ENCODE measurements at places on chromosomes 5 and 9. TPM values are rescaled to one million over a fixed set of nuclear protein-coding genes. Genes with fewer than 3 reads are reported as not detected.

Gene RXFP3
- total RNA-seq, result not detected

Gene PPP2CA
- 62.4 TPM for total RNA-seq

Gene PCDHGA1
- total RNA-seq, result 0.69 TPM

Gene SHB
- total RNA-seq, result 25.5 TPM

Gene FAM193B
- 17.2 TPM for total RNA-seq

Gene F12
- total RNA-seq, result 0.89 TPM

Gene FOXI1
- not detected for total RNA-seq

Gene PRDM9
- total RNA-seq, result not detected

Gene BAAT
- total RNA-seq, result 0.23 TPM

Gene CKMT2
- total RNA-seq, result 3.3 TPM

Gene SPAAR
- total RNA-seq, result not detected

Gene GPR150
- total RNA-seq, result under 0.01 TPM

Gene CNTFR
- not detected for total RNA-seq

Gene PCSK5
- total RNA-seq, result 10.7 TPM

Gene ISOC1
- 24.1 TPM for total RNA-seq

Gene SRD5A1
- 9.5 TPM for total RNA-seq

Gene MORN5
- total RNA-seq, result not detected

Gene PRLR
- total RNA-seq, result 0.89 TPM

Gene PCDHGA2
- 3.5 TPM for total RNA-seq

Gene KLF4
- 1.5 TPM for total RNA-seq

Gene MYORG
- total RNA-seq, result 0.89 TPM

Gene TAS2R1
- not detected for total RNA-seq

Gene ASB6
- total RNA-seq, result 13.1 TPM

Gene STK32A
- 3.0 TPM for total RNA-seq

Gene GAPT
- not detected for total RNA-seq

Gene NDST1
- total RNA-seq, result 79.0 TPM

Gene GRIN3A
- not detected for total RNA-seq

Gene GRM6
- not detected for total RNA-seq

Gene PCDHB16
- total RNA-seq, result 0.30 TPM

Gene PCDHGA10
- total RNA-seq, result 8.6 TPM

Gene GLDC
- under 0.01 TPM for total RNA-seq

Gene RANBP17
- total RNA-seq, result 18.2 TPM

Gene EIF4E1B
- total RNA-seq, result not detected

Gene LNPEP
- 57.8 TPM for total RNA-seq

Gene SLC9A3
- total RNA-seq, result 0.65 TPM

Gene SLC34A3
- not detected for total RNA-seq

Gene CYSRT1
- total RNA-seq, result 0.30 TPM

Gene OR1Q1
- total RNA-seq, result not detected

Gene ORM2
- not detected for total RNA-seq

Gene TMEM8B
- 6.2 TPM for total RNA-seq

All from smooth muscle cell of the umbilical artery (primary cell).